ENCODE measurements at places on chromosomes 16 and 17. TPM values are rescaled to one million over a fixed set of nuclear protein-coding genes. Genes with fewer than 3 reads are reported as not detected.

The ATP2C2 gene
- total RNA-seq, result not detected

The CD300LB gene
- not detected for total RNA-seq

The MYL4 gene
- not detected for total RNA-seq

The FBXO39 gene
- not detected for total RNA-seq

The PLSCR3 gene
- 127 TPM for total RNA-seq

The CBX2 gene
- total RNA-seq, result 4.9 TPM

The TK2 gene
- 9.8 TPM for total RNA-seq
